ENCODE measurements at places on chromosomes 1 and 21.

GRCh38 chr1:6131561-6131960 lies 48.6 kb downstream of the CHD5 start:
- no peak for DNase-seq

DNA sequence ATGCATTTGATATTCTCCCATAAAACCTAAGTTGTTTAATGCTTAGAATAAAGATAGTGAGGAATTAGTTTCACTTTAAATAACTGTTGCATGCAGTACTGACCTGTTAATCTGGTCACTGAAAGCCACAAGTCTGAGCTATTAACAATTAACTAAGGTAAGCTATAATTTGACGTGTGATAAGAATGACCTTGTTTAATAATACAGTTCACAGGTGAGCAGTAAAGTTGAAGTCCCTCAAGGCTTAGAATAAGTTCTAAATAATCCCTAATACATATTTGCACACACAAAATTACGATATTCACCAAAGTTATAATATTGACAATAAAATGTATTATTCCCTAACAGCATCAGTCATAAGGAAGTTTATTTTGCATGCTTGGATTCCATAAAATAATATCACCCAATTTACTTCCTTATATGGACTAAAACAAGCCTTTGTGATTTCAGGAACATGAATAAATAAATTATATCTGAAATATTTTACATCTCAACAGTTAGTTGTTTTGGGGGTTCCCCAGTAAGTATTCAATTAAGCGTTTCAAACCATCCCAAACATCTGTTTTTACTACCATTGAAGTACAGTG lies 70.6 kb upstream of the CHRM3 start:
- peak; percentile 16 for DNase-seq

DNA sequence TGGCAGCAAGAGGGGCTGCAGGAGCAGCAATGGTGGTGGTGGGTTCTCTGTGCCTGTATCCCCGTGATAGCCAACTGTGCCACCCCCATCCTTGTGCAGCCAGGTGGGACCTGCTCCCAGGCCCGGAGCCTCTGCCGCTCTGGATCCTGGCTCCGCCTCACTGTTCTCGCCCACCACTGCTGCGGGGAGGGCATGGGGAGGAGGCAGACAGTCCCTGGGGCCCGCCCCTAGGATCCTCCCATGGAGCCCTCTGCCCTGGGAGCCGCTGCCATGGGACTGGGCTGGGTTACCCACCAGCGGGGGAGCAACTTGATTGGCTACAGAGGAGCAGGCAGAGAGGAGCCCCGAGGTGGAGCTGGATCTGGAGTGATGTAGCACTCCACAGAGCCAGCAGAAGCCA lies 31.6 kb downstream of the CD1D start:
- DNase-seq = no peak

GRCh38 chr1:25926731-25927496 lies 20.7 kb upstream of the STMN1 start:
- DNase-seq = peak; percentile 81

DNA sequence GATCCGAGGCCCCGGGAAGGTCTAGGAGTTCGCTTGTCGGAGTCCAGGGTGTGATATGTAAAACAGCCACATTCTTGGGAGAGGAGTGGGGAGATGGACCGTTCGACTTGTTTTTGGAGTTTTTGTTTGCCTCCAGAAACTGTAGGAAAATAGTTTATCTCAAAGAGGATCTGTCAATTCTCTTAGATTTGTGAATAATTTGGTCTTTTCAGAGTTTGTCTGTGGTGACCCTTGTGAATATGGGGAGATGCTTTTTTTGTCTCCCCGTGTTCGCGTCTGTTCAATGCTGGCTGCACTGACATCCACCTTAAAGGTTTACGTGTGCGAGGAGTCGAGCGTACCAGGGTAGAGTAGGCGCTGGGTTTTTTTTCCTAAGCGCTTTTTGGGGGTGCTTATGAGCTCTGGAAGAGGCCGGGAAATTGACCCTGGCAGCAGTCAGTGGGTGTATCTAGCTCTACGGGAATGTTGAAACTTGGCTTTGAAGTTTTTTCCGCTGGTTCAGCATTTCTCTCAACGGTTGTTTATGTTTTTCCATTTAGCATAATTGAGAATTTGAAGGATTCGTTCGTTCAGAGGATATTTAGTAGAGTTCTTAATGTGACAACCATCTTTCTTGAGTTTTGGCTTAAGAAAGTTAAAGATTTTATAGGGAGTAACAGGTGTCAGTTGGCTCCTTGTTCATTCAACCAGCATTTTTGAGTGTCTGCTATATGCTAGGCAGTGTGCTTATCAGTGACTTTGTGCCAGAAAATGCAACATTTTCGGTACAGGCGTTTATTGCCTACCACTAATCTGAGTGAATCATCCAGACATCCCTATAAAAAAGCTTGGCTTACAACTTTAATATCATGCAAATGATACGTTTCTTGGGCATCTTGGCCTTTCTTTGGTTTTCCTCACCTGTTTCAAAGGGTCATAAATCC lies 1.2 kb downstream of the SZRD1 start:
- no peak for DNase-seq

DNA sequence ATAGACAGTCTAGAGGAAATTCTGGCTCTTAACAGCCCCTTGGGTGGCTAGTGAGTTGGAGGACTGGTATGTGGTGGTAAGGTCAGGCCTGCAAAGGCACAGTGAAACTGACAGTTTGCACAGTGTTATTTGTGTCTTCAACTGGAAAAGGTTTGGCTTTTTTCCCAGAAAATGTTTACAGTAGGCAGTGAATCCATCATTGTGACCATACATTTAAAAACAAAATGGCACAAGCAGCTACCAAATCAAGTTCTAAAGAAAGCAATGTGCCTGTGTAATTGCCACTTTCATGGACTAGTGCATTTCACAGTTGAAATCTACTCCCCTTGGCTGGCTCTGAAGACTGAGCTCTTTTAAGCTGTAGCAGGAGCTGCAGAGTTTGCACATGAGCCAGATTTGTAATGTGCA lies 24.8 kb downstream of the ATPAF1 start:
- peak; percentile 84 for DNase-seq

DNA sequence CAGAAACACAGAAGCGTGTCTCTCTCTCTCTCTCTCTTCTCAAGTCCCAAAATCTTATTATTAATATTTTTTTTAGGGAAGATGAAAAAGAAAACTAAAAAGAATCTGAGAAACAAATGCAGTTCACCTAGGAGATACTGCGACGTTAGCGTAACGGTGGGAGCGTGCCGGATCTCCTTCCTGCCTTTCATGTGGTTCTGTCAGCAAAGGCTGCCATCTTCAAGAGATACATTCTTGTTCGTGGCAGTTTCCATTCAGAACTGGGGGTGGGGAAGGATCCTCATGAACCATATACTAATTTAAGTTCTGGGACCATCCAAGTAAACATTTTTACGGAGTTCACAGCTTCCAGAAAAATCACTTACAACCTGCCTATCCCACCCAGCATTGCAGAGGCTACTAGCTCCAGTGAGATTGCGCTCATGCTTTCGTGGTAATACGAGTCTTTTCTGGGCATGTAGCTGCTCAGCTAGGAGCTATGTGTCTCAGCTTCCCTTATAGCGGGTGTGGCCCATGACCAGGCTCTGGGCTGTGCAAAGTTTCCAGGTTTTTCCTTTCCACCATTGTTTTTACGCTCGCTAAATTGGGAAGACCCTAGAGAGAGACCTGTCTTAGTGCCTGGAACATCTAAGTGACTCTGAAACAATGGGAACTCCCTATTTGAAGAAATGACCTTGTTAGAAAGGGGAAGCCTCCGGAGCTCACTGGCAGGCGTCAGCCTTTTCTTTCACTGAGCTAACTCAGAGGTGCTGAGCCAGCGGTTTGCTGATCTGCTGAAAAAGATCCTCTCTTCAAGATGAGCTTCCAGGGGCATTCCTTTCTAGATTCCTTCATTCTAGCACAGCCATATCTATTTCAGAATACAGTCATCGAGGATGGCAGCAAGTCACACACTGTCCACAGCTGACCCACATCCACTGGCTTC lies 17.3 kb downstream of the SLAMF1 start:
- DNase-seq = no peak

GRCh38 chr1:29243871-29244200 lies 7.5 kb downstream of the PTPRU start:
- no peak for DNase-seq

DNA sequence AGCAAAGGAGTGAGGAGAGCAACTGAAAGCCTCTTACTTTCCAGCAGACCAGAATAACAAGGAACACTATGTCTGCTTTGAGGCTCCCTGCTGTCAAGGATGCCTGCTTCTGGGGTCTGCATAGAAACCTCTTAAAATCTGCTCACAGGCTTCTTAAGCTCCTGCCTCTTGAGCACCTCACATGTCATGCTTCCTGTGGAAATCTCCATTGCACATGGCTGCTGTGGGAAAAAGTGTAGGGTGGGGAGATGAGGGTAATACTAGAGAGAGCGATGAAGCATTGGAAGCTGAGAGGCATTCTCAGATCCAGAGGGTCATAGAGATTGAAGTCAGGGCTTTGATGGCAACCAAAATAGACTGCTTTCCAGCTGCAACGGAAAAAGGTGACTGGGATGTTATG lies 6.2 kb upstream of the HLX start:
- no peak for DNase-seq

- DNase-seq = no peak
These were observed 221.4 kb downstream of the HLX start for GRCh38 chr1:221100611-221101010.

DNA sequence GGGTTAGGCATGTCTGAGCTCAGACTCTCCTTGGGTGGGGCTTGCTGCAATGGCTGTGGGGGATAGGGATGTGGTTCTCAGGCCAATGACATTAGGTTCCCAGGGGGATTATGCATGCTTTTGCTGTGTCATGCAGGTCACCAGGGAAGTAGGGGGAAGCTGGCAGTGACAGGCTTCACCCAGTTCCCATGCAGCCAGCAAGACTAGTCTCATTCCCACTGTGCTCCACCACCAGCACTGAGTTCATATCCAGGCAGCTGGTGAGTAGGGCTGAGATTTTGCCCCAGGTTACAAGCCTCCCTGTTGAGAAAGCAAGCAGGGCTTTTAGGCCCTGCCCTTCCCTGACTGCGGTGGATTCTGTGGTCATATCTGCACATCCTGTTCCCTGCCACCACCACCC lies 32.1 kb upstream of the PLA2G5 start:
- no peak for DNase-seq

DNA sequence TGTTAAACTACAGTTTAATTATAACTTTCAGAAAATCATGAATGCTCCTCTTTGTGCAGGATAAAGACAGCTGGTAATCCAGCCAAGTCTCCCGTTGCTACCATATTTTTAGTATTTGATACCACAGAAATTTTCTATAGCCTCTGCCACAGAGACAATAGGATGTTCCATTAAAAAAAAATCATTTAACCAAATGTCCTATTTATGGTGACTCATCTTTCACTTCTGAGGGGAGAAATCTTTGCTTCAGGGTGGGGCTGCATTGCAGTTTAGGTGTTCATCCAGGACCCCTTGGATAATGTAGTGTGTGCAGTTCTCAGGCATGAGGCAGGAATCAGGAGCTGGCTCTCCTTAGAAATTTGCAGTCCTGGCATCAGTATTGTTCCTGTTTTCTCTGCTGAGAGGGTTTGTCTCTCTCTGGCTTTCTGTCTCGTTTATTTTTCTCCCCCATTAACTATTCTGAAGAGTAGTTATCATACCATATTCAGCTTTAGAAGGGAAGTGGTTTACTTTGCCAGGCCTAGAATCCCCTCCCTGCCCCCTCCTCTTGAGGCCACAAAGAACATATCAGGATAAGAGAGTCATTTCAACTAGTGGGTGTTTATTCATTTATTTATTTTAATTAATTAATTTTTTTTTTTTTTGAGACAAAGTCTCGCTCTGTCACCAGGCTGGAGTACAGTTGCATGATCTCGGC lies 3.1 kb downstream of the PRUNE1 start:
- DNase-seq = no peak

DNA sequence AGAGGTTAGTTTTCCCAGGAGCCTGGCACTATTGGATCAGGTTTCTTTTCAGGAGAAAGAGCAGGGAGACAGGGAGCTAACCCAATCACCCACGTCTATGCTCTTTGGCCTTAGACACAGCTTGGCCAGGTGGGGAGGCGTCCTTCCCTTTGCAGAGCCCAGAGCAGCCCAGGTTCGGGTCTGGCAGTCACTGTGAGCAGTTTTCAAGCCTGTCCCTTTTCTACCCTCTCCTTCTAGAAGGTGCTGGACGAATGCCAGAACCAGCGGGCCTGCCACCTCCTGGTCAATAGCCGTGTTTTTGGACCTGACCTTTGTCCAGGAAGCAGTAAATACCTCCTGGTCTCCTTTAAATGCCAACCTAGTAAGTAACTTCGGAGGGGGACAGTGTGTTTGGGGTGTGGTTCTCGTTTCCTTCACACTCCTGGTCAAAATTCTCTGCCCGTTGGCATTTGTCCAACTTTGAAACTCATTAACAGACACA lies 44.9 kb downstream of the EVA1C start:
- DNase-seq = peak; percentile 43

GRCh38 chr1:60589916-60590315 lies 492.4 kb upstream of the NFIA start:
- no peak for DNase-seq

GRCh38 chr21:28865488-28866186 lies 127.0 kb downstream of the LTN1 start:
- no peak for DNase-seq

Measured in DMS53 (cell line).